ENCODE measurements at places on chromosomes 4 and X.

GRCh38 chr4:90357117-90357710 is 230.0 kb downstream of the CCSER1 start:
- no peaks in the 10 kb centered on the region for H3K27me3 ChIP-seq
- H3K36me3 ChIP-seq, result no peaks in the 10 kb centered on the region
- no peaks in the 10 kb centered on the region for H3K4me1 ChIP-seq
- no peak overlapping the region for H3K4me3 ChIP-seq
- no peak for DNase-seq
- H3K27ac ChIP-seq, result no peak overlapping the region

GRCh38 chrX:134688839-134689238 is 30.6 kb upstream of the PLAC1 start:
- H3K4me3 ChIP-seq, result no peak overlapping the region
- no peak for DNase-seq
- no peaks in the 10 kb centered on the region for H3K36me3 ChIP-seq
- no peaks in the 10 kb centered on the region for H3K4me1 ChIP-seq

DNA sequence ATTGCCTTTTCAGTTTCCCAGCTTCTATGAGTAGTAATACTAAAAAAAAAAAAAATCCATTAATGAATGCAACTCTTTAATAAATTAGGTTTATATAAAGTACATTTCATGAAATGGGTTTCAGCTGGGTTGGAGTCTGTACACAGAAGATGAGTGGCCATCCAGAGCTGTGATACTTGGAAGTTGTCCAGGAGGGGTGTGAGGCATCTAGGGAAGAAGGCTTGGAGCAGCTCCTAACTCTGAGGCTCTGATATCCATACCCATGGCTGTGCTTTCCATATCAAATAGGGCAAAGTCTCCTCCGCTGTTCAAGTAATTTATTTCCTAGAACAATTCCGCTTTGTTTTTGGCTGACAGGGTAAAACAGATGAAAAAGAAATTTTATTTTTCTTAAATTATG is 423.3 kb upstream of the TENM3 start:
- no peaks in the 10 kb centered on the region for H3K36me3 ChIP-seq
- no peaks in the 10 kb centered on the region for H3K27me3 ChIP-seq
- H3K4me3 ChIP-seq, result no peak overlapping the region
- no peak for DNase-seq
- no peak overlapping the region for H3K27ac ChIP-seq

GRCh38 chrX:22110729-22111494 is 78.8 kb downstream of the PHEX start:
- no peak overlapping the region for H3K27ac ChIP-seq
- H3K27me3 ChIP-seq, result no peaks in the 10 kb centered on the region
- H3K4me1 ChIP-seq, result no peaks in the 10 kb centered on the region
- no peak overlapping the region for H3K4me3 ChIP-seq
- no peak for DNase-seq

Data from right atrium auricular region (tissue), 2 donors.